ENCODE measurements at places on chromosomes 11 and 22.

DNA sequence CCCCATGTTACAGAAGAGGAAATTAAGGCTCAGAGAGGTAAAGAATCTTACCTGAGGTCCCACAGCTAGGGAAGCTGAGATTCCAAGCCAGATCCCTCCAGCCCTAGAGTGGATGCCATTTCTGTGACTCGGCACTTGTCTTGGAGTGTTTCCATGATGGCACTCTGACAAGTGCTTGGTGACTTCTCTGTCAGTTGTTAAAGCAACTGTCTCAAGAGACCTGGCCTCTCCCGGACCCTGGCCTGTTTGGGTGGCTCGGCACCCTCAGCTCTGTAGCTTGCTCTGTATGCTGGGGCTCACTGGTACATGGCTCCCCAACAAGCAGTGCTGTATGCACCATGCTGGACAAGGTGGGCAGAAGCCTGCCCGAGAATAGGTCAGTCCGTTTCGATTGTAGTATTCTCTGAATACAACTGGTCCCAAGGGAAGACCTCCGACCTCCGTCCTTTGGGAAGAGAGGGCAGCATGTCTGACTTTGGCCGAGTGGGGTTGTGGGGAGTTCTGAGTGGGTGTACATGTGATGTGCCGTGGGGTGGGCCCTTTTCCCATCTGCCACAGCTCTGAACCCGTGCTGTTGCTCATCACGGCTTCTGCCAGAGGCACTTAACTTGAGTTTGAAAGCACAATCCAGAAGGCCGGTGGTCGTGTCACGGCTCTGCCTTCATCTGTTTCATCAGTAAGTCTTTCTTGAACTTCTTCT lies 12.4 kb downstream of the ACO2 start:
- no peak for DNase-seq

DNA sequence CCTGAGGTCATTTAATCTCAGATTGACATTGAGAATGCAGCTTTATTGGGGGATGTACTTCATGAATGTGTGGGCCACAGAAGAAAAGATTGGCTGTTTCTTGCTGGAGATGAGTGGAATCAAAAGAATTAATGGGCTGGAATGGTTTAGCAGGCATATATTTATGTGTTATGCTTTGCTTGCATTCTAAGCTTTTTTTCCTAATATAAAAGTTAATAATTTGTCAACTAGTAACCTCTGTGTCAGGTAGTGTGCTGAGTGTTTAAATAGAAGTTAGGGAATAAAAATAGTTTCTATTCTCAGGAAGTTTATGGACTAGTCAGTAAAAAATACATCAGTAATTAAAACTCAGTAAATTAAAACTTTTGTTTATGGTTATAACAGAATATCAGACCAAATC lies 67.4 kb upstream of the PRODH start:
- no peak for DNase-seq

GRCh38 chr11:130452176-130452575 lies 3.7 kb downstream of the ADAMTS15 start:
- no peak for DNase-seq

DNA sequence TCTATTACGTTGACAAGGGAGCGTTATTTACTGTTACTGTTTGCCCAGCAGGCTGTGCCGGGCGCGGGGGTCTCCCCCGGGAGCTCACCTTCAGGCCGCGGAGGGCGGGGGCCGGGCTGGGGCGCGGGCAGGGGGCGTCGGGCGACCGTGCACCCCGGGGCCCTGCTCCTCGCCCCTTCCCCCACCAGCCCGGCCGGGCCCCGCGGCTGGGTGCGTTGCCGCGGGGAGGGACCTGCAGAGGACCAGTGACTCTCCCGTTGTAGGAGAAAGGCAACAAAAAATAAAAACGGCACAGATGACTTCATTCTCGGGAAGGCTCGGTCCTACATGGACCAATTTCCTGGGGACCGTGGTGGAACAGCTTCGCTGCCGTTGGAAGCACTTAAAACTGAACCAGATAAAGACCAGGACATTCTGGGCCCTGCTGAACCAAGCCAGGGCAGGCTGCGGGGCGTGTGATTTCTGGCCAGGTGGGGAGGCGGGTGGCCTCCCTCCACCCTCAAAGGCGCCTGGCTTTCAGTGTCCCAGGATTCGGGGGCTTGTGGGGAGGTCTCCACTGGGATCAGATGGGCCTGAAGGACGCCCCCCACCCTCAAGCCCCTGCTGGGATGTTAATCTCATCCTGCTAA lies 57.4 kb downstream of the IGLL1 start:
- DNase-seq: no peak

- DNase-seq: no peak
Measured at GRCh38 chr11:130323452-130324450, 9.0 kb upstream of the ZBTB44 start.

DNA sequence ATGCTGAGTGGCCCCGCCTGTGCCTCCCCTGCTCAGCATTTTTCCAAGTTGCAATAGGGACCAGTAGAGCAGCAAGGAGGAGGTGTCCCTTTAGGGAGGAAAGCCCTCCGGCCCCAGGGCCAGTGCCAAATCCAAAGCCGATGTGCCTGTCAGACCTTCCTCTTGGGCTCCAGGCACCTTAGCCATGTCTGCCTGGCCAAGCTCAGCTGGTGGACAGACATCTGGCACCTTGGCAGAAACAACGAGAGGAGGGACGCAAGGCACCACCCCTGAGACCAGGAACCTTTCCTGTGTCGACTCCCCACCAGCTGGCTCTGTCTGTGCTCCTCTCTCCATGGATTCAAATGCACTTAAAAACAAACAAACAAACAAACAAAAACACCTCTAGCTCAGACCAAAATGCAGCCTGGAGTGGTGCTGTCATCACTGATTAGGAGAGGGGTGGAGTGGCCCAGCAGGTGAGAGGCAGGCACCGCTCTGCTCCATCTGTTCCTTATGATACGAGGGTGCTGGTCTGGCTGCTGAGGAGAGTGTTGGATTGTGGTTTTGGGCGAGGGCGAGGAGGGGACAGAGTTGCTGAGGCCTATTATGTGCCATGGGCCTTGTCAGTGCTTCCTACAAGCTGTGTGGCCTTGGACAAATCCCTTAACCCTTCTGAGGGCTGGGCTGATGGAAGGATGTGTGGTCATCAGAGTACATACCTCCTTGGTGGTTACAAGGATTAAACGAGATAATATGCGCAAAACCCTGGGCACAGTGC lies 46.2 kb downstream of the TP53I11 start:
- no peak for DNase-seq

DNA sequence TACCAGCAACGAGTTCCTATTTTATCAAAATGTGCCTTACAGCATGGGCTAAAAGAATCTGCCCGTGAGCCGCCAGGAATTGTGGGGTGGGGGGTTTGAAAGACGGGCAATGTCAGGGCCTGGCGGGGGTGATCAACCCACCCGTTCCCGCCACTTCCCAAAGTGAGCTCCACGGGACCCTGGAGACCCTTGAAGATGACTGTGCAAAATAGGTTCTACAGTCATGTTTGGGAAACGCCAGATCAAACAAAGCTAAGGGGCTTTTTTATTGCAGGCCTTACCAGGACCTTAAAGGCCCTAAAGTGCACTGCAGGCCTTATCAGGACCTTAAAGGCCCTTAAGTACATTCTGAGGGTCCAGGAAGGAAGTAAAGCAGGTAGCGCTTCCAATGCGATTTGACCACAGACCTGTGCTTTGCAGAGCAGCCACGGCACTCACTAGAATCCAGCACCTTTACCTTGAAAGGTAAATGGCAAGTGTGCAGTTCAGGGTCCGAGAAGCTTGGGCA lies 404.1 kb downstream of the SHANK2 start:
- DNase-seq: no peak

DNA sequence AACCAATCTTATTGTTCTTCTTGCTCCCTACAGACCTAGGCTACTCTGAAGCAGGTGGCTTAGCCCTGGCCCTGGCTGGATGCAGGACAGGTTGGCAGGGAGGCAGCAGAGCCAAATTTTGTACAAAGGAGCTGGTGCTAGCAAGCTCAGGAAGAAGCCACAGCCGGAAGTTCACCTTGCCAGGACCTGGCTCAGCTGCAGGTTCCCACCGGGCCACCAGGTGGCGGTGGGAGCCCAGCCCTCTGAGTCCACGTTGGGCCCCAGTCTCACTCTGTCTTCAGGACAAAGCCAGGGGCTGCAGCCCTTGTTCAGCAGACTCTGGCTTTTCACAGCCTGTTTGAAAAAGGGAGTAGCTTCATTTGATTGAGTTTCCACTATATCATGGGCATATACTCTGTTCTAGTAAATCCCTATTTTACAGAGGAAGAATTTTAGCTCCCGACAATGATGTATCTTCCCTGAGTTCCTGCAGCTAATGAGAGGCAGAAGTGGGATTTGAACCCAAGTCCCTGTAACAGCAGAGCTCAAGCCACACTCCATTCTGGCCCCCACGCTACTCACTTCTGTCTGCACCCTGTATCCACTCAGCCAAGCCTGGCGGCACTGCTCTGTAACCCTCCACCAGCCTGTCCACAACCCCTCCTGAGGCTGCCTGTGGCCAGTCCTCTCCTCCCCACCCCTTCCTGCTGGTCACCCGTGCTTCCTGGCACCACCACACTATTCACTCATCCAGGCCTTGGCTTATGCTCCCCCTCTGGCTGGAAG lies 3.3 kb downstream of the TKFC start:
- DNase-seq: peak; percentile 50

- DNase-seq: no peak
Measured at GRCh38 chr11:100619484-100619883, 67.6 kb upstream of the ARHGAP42 start.

GRCh38 chr11:2625183-2625582 lies 74.6 kb downstream of the KCNQ1OT1 start:
- no peak for DNase-seq

DNA sequence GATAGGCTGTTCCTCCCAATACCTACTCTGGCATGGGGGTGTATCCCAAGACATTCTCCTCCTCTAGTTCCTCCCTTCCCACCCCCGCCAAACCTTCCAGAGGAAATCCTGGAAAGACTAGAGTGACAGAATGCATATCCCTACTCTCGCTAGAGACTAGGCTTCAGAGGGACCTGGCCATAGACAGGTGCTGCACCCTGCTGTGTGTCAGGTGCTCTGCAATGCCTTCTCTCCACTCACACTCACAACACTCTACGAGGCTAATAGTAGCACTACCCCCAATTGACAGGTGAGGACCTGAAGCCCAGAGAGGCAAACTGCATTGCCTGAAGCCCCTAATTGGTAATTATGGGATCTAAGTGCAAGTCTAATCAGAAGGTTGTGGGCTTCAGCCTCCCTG lies 46.2 kb upstream of the LMO1 start:
- DNase-seq: no peak

DNA sequence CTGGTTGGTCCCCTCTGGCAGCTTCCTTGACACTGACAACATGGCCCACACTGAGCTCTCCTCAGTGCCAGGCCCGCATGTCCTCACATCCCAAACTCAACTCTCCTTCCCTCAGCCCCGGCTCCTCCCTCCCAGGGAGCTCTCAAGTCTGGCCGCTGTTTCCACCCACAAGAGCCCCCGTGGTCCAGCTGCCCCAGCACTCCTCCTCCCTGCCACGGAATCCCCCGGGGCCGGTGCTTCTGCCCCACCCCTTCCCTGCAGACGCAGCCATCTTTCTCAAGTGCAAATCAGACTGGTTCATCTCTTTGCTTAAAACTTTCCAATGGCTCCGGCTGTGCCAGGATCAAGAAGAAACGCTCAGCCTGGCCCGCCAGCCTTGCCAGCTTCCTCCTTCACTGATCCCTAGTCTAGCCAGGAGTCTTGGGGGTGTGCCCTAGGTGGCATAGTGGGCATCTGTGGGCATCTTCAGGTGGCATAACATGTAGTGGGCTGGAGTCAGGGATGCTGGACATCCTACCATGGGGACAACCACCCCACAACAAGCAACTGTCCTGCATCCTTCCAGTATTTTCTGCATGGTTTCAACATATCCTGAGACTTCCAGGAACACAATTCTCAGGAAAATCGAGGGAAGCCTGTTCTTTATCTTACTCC lies 22.3 kb upstream of the RASL10A start:
- no peak for DNase-seq

- no peak for DNase-seq
Measured at GRCh38 chr11:108666373-108666772, 1.5 kb downstream of the DDX10 start.

GRCh38 chr11:19790831-19791552 lies 78.4 kb downstream of the NAV2 start:
- DNase-seq: no peak

DNA sequence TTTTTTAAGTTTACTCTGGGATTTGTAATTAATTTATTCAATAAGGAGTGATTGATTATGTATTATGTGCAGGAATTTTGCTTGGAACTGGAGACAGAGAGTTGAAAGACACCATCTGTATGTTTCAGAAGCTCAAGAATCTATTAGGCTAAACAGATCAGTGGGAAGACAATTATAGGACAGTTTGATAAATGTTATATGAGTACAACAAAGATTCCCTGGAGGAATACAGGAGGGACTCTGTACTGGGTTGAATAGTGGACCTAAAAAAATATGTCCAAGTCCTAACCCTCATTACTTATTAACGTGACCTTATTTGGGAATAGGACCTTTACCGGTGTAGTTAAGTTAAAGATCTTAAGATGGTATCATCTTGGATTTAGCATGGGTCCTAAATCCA lies 681.2 kb downstream of the NELL1 start:
- no peak for DNase-seq

DNA sequence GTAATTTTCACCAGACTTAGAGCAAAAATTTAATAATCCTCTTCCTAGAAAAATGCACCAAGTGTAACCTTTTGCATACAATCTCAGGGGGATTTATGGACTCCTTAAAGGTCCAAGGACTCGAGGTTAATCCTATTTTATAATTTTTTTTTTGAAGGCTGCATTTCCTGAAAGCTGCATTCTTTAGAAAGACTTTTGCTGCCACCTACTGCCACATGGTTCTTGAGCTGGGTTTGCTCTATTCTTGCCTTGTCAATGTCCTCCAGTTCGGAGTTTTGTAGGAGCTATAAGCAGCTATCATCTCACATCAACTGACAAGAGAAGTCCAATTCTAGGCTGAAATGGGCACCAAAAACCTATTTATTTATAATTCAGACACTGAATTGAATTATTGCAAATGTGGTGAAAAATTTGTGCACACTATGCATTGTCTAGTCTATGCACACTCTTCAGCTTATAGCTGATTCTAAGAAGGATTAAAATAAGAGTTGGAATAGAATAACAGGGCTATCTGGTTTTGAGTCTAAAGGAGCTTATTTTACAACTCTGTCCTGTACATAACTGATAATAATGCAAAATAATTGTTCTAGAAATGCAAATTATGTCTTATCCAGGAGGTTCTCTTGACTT lies 31.3 kb downstream of the TRAF6 start:
- no peak for DNase-seq

- DNase-seq: peak; percentile 73
Measured at GRCh38 chr11:10792385-10793068, 16.2 kb downstream of the EIF4G2 start.
